COLO829 (cell line): ENCODE measurements at places on chromosomes 7 and 10.

GRCh38 chr10:113626809-113627355 is 37.0 kb downstream of the NRAP start:
- no peak for DNase-seq

- DNase-seq, result no peak
These were observed 33.2 kb downstream of the TRIM8 start for GRCh38 chr10:102677331-102678067.

- DNase-seq, result no peak
These were observed 11.6 kb upstream of the RET start for GRCh38 chr10:43065234-43065633.

GRCh38 chr7:121639705-121640104 is 233.3 kb upstream of the PTPRZ1 start:
- no peak for DNase-seq

DNA sequence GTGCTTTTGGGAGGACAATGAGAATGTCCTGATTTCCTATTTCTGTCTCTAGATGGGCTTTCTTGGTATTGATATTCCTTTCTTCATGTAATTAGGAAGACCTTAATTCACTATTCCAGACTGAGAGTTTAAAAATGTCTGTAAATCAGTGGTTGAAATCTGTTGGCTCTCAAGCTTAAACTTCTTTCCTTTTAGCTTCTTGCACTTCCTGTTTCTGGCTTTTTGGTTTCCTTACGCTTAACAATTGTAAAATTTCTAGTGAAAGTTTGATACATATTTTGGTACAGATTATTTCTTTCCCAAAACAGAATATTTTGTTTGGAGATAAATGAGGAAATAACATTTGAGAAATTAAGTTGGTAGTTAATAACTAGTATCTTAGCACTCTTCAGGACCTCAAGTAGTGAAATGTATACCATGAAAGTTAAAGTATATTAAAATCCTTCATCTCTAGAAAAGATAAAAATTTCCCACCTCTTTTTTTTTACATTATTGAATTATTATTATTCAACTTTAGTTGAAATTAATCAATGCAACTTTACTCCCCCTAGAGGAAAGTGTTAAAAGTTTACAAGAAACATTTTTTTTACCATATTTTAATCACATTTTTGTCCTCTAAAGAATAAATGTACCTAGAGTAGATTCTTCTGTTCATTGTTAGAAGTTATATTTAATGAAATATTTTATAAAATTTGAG is 137.2 kb downstream of the PHTF2 start:
- peak; percentile 21 for DNase-seq

DNA sequence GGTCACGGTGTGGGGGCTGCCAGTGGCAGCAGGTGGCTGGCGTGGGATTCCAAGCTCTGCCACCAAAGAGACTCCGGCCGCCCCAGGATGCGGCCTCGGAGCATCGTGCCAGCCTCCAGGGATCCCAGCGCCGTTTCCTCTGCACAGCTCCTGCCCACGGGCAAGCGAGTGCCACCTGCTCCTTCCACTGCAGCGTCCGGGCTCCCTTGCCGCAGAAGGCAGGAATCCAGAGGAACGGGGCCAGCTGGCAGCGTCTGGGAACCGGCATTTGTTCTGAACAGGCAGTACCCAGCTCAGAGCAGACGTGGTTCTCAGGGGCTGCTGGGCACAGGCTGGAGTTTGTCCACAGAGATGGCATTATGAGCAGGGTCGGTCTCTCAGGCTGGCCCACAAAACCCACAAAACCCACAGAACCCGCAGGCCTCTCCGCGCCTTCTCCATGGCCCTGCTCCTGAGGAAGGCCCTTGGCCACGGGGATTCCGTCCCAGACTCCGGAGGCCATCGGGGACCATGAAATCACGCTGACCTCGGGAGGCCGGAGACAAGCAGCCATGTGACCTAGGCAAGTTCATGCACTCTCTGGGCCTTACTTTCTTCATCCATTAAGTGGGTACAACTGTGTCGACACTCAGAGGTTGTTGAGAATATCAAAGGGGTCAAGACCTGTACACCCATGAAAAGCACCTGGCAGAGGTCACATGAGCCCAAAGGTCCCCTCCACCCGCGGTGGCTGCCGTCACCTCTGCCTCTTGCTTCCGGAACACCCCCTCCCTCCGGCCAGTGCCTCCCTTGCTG is 72.1 kb upstream of the TNRC18 start:
- DNase-seq, result no peak

- no peak for DNase-seq
These were observed 159.2 kb downstream of the PAXIP1 start for GRCh38 chr7:154843670-154844237.

- DNase-seq, result no peak
These were observed 27.2 kb upstream of the ZNF273 start for GRCh38 chr7:64875658-64876406.

DNA sequence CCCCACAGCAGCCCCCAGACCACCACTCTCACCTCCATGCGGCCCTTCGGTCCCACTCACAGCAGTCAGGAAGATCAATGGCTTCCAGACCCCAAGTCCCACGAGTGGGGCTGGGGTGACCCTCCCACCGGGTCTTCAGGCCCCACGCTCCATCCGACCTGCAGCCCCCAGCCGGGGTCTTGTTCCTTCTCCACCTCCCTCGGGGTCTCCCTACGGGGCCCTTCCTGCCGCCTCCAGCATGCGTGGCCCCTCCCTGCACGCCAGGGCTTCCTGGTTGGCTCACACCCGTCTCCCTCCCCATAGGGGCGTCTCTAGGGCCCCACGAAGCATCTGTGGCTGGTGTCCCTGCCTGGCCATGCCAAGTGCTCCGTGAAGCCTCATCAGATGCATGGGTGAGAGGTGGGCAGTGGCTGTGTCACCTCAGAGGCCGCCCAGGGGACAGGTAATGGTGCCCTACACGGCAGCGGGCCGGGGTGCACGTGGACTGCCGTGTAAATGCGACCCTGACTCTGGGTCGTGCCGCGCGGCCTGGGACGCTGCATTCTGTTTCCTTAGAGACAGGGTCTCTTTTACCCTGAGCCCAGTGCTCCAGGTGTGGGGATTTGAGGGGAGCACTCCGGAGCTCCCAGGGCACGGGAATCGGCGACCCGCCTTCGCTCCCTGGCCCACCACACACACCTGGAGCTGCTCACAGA is 19.9 kb downstream of the ADAP1 start:
- no peak for DNase-seq

- peak; percentile 97 for DNase-seq
These were observed 118.1 kb upstream of the EGR2 start for GRCh38 chr10:62934258-62934657.

- DNase-seq, result no peak
These were observed 31.7 kb downstream of the STAM start for GRCh38 chr10:17675638-17676037.

DNA sequence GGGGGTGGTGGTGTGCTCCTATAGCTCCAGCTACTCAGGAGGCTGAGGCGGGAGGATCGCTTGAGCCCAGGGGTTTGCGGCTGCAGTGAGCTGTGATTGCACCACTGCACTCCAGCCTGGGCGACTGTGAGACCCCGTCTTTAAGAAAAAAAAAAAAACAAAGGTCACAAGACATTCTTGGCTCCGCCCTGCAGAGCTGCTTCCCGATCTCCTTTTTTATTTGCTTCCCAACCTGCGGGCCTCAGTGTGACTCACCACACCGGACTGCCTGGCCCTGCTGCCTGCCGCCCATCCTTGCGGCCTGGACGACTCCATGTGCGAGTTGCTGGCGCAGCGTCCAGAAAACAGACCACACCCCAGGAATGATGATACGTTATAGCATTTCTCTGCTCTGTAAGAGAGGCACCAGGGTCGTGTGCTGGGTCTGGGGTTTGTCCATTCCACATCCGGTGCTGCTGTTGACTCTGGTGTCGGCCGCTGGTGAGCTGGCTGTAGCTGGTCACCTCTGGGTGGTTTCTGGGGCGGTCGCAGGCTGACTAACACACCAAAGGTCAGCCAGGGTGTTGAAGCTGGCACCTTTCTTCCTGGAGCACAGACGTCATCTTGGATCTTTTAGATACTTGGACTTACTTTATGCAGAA is 123.6 kb downstream of the TCF7L2 start:
- no peak for DNase-seq

DNA sequence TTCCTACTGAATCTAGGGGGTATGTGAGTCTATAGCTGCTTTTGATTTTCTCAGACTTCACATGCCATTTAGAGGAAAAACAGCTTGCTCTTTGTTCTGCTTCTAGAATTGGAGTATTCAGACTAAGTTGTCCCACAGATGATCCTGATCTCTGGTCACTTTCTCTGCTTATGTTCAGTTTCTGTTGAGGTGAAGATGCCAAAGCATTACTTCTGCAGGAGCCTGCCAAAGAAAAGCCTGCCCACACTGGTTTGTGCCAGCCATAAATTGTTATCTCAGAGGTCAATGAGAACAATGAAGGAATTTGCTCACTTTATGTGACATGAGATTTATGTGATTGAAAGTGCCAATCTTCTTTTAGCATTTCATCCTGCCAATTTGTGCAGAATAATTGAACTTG is 163.6 kb downstream of the CDK14 start:
- DNase-seq, result peak; percentile 20

DNA sequence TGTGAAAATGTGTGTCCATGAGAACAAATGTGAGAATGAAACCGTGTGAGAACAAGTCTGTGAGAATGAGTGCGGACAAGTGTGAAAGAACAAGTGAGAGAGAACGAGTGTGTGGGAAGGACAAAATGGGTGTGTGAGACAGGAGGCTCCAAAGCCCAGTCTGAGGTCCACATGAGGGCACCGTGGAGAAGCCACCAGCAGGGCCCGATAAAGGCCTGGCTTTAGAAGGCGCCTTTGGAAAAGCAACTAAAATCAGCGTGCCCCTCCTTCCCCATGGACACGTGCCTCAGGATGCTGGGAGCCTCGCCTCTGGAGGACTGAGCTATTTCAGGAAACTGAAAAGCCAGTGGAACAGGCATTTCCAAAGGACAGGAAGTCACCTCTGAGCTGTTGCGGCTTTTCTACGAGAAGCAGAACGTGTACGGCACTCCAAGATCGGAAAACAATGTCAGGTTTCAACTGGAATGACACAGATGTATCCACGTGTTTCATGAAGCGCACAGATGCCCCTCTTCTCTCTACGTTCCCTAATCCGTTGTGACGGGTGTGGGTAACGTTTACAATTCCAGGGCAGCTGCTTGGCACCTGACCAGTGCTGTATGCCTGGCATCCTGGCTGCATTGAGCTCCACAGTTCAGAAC is 46.4 kb downstream of the ESYT2 start:
- DNase-seq, result no peak

- no peak for DNase-seq
These were observed 29.8 kb upstream of the CHST15 start for GRCh38 chr10:124123156-124123555.

- DNase-seq, result no peak
These were observed 26.7 kb downstream of the GBX1 start for GRCh38 chr7:151140826-151141225.

GRCh38 chr7:81692146-81692905 is 77.5 kb downstream of the HGF start:
- no peak for DNase-seq

GRCh38 chr10:78744491-78745090 is 324.2 kb upstream of the ZMIZ1 start:
- no peak for DNase-seq

DNA sequence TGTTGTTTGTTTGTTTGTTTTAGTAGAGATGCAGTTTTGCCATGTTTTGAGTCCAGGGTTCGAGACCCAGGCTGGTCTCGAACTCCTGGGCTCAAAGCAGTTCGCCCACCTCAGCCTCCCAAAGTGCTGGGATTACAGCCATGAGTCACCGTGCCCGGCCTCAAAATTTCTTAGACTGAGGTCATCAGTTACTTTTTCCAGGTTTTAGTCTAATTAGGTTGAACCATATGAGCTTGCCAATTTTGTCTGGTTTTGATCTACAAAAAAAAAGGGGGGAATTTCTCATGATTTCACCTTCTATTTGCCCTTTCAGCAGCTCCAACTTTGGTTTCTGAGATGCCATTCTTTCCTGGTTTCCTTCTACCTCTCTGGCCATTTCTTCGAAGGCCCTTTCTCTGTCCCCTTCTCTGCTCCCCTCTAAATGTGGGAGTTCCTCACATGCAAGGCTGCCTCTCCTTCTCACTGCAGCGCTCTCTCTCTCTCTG is 5.5 kb downstream of the CUEDC2 start:
- no peak for DNase-seq

DNA sequence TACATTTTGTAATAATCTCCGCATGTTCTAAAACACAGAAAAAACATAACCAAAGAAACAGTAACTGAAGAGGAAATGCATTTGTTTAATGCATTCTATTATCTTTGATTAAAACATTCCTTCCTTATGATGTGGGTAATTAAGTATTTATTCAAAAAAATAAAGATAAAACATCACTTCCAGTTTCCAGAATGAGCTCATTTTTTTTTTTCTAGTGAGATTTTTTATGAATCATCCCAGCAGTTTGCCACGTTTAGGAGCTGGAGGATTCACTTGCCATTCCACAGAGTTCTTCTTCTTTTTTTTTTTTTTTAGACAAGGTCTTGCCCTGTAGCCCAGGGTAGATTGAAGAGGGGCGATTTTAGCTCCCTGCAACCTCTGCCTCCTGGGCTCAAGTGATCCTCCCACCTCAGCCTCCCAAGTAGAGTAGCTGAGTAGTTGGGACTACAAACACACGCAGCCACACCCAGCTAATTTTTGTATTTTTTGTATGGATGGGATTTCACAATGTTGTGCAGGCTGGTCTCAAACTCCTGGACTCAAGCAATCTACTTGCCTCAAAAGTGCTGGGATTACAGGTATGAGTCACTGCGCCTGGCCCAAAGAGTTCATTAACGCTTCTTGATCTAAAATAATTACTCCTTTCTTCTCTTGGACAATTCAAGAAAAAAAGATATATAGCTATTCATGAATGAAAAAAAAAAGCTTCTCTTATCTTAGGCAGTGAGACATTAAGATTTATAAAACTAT is 177.3 kb downstream of the DKK1 start:
- DNase-seq, result no peak

- DNase-seq, result no peak
These were observed 18.1 kb downstream of the PRKG1 start for GRCh38 chr10:51092402-51092801.

DNA sequence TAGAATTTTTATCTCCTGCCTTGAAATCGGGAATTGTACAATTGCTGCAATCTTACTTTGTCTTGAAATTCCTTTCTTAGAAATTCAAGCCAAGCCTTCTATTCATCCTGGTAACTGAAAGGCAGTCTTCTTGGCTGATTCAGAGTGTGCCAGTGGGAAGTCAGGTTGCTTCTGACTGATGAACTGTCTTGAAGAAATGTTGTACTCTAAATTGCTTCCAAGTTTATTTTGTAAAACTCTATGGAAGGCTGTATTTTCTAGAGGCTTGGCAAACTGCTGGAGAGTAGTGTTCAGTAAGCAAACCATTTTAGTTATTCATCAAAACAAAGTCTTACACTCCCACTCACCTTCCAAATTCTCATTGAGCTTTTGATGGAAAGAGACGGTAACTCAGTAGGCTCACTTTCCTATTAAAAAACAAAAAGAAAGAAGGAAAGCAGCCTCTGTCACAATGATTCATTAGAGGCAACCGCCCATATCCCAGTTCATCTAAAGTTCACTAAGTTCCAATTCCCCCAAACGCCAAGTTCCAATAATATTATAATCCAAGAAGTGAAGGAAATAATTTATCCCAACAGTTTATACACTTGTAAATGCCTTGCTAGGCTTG is 187.9 kb upstream of the MALRD1 start:
- DNase-seq, result no peak
